D721Med (cell line): ENCODE measurements at places on chromosomes 3 and 15.

GRCh38 chr3:175046601-175047000 lies 187.5 kb downstream of the NAALADL2 start:
- no peak for DNase-seq

- DNase-seq = no peak
Observed at GRCh38 chr3:150720444-150720843, 16.7 kb upstream of the ERICH6 start.

GRCh38 chr15:31845791-31846190 lies 184.5 kb upstream of the CHRNA7 start:
- no peak for DNase-seq

GRCh38 chr15:63379492-63380150 lies 2.0 kb downstream of the CA12 start:
- DNase-seq = no peak

DNA sequence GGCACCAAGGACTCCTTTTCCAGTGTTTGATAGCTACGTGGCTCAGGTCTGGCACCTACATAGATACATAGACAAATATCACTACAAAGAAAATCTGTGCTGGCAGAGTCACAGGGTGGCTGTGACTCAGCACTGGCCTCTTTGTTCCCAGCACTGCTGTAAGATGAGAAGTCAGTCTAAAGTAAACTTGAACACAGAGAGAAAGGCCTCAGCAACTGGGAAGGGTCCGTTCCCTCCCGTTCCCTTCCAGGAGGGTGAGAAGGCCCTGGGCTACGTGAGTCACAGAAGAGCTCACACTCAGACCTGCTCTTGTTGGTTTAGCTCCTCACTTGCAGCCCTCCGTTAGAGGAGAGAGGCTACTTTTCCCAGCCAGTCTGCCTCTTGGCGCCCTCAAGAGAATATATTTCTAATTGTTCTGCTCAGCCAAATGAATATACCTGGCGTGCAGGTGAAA lies 23.1 kb downstream of the ANXA2 start:
- DNase-seq = no peak

DNA sequence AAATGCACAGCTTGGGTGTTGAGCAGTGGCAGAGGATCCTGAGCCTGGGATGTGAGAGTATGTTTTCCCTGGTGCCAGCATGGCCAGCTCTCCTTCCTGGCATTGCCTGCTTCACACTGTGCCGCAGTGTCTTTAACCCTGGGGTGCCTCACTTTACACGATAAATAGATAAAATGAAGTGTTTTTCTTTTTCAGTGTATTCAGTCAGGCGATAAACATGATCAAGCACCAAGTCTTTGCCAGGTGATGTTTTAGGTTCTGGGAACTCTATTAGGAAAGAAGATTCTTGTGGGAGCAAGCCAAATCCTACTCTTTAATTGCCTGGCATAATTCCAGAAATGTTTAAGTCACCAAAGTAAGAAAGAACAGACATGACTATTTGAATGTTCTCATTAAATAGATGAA lies 14.0 kb downstream of the ABHD6 start:
- no peak for DNase-seq

DNA sequence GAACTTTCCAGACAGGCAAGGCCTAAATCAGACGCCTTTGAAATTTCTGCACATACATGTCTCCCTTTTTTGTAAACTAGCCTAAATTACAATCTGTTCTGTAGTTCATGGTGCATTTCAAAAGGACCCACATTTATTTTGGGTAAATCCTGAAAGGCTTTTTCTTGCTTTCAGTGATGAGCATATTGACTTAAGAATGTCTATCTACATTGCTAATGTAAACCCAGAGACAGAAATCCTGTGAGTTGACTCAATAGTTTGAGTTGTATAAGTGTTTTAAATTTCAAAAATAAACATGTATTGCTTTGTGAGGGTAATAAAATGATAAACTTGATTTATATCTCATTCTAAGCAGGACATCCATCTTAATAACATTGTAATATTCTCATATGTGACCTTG lies 977.0 kb upstream of the NR2F2 start:
- DNase-seq = no peak

GRCh38 chr3:16496008-16496407 lies 17.5 kb downstream of the RFTN1 start:
- no peak for DNase-seq

DNA sequence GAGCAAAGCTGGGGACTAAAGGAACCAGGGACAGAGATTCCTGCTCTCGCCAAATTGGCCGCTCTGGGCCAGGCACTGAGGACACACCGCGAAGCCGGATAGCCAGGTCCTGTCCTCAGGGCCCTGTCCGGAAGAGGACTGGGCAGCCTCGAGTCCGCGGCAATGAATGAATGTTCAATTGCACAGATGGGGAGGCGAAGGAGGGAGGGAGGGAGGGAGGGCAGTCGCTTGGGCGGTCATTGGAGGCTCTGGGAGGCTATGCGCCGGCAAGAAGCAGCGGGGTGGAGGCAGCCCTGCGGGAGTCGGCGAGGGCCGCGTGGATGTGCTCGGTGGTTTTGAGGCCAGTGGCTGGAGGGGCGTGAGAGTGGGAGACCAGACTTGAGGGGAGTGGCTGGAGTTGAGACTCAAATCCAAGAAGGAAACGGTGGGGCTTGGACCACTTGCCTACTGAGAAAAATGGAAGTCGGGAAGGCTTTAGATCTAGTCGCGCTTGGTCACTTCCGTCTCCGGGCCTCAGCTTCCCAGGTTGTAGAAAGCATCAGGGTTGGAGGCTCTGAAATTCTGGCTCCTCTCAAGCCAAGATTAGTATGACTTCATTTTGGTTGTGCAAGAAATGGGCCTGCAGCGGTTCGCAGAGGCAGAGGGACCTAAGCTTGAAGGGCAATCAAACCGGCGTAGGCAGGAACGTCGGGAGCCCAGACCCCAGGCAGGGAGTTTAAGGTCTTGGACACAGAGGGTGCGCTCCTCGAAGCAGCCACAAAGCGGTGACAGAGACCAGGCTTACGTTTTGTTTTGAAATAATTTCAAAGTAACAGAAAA lies 21.1 kb upstream of the PLXND1 start:
- DNase-seq = peak; percentile 45

- DNase-seq = no peak
Observed at GRCh38 chr3:173983343-173983742, 585.8 kb downstream of the NLGN1 start.

GRCh38 chr15:83671603-83672002 lies 17.7 kb downstream of the ADAMTSL3 start:
- DNase-seq = no peak

DNA sequence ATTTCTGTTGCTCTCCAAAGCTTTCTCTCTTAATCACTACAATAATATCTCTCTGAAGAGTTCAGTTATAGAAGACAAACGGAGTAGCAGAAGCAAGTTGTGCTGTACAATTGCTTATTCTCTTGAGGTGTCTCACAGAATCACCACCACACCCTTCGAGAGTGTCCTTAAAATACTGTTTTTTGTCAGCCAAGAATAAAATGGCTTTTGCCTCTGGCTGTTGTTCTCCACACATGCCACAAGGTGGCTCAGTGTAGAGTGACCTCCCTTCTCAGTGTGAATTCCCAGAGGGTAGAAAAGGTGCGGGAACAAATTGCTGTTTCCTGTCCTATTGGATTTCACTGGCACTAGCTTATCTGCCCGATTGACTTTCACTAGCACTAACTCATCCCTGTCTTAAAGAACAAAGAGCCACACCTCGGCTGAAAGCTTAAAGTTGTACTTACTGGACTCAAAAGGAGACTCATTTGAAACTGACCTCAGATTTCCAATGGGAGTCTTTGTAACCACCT lies 134.2 kb upstream of the SATB1 start:
- no peak for DNase-seq

GRCh38 chr3:1908651-1909445 lies 189.8 kb upstream of the CNTN4 start:
- no peak for DNase-seq

GRCh38 chr15:37107071-37107743 lies 6.9 kb upstream of the MEIS2 start:
- no peak for DNase-seq

DNA sequence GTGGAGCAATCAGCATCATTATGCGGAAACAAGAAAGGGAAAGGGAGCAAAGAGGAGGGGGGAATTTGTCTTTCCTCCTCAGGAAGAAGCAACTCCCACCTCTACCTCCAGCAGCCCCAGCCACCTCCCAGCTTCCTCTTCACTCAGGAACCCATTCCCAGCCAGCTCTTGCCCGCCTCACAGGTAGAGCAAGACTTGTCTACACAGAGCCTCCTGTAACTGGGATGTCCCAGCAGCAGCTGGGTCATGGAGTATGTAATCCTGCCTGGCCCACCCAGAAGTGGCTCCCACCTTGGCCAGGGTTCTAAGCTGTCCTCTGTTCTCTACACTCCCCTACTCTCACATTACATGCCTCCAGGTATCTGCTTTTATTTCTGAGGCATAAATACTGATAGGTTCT lies 14.0 kb downstream of the IGDCC3 start:
- DNase-seq = no peak

GRCh38 chr15:82585072-82585471 lies 44.8 kb upstream of the RPS17 start:
- DNase-seq = no peak

GRCh38 chr15:31483053-31483985 lies 156.7 kb downstream of the KLF13 start:
- no peak for DNase-seq

DNA sequence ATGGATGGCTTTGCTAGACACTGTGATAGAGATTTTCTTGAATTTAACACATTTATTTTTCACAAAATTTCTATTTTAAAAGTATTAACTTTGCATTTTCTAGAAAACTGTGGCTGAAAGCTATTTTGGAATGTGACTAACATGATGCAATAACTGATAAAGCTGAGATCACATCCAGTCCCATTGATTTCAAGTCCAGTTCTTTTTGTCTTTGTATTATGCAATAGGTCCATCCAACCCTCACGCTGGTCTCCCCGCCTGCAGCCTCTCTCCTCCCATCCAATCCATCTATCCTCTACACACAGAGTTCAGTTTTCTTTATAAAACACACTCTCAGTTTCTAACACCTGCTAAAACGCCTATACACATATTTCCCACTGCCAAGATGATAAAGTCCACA lies 178.8 kb downstream of the CNTN3 start:
- no peak for DNase-seq

DNA sequence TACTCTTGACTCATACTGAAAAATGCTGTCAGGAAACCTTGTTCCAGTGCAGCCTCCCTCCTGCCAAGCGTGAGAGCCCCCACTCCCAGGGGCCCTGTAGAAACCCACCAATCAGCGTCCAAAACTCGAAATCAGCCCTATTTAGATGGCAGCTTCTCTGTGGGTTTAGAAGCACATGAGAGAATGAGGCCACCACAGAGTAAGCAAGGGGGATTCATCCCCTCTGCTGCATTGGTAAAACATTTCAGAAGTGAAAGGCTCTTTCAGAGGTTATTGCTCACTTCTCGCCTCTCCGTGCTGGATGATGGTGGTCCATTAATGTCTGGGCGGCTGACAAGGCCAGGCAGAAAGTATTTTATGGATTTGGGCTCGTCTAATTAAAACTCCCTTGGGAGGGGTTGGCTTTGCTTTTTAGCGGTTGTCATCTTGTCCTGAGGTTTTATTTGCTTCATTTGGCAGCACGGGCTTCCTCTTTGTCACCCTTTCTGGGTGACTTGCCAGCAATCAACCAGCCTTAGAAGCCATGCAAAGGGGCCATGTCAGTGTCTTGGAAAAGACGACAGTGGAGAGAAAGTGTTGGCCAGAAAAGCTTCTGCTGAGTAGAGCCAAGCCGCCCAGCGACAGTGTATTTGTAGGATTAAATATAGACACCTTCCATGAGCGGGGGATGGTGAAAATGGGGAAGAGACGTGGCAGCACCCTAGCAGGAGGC lies 145.5 kb downstream of the ATP10A start:
- no peak for DNase-seq

GRCh38 chr3:181103605-181104004 lies 114.1 kb upstream of the DNAJC19 start:
- no peak for DNase-seq

DNA sequence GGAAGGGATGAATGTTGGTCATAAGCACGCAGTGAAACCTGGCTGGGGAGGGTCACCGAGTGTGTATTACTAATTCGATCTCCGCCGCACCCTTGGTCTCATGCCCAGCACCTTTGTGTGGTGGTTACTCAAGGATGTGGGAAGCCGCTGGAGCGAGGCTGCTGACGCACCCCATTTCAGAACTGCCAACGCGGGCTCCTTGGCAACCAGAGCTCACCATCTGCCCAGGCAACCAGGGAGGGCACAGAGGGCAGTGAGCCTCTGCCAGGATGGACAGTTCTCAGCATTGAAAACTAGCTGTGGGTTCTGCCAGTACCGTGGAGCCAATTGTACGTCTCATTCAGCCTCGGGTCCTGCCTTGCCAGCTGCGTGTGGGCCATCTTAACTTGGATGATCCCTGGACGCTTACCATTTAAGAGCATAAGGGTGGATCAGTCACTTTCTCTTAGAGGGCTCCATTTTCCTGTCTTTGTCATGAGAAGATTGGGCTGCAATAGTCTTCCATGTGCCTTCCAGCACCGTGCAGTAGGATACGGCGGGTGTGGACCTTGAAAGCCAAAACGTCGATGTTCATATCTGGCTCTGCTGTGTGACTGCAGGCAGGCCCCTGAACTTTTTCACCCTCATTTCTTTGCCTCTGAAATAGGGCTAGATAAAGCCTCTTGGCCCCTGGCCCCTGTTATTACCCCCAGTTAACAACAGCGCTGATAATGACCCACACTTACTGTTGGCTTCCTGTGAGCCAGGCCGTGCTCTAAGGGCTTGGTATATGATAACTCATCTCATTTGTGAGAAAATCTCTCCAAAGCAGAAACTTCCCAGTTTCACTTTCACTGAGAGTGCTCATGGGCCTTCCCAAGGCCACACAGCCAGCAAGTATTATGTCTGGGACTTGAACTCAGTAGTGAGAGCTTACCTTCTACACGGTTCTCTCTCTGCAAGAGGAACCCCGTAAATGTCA lies 238.8 kb downstream of the OPA1 start:
- no peak for DNase-seq

- DNase-seq = peak; percentile 56
Observed at GRCh38 chr3:46693038-46693891, at the start of gene ALS2CL. Gene ALS2CL (minus strand): TSS chr3:46693679. CDS start chr3:46689440, 4,239 bp downstream.
